Stimulated activated CD4-positive, alpha-beta T cell treated with anti-CD3 and anti-CD28 coated beads, Interleukin-15, amount 100 ng/mL, for 1 hour (primary cell): ENCODE measurements at places on chromosomes 7 and 10.

DNA sequence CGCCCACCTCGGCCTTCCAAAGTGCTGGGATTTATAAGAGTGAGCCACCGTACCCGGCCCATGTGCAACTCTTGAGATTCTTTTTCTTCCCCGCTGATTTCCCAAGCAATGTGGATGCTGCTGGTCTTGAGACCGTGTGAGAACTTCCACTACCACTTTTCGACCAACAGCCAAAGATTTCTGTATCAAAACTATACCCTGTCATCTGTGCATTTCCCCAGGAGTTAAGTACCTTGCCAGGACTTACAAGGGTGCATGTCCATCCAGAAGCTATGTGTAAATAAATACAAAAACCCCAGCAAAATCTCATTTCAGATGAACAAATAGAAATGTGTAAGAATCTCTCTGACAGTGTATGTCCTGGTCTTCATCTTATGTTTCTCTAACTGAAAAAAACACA lies 9.9 kb upstream of the GALNT11 start:
- DNase-seq, result no peak

- DNase-seq, result no peak
These were observed 2.1 kb downstream of the FAM24B start for GRCh38 chr10:122877264-122877663.

DNA sequence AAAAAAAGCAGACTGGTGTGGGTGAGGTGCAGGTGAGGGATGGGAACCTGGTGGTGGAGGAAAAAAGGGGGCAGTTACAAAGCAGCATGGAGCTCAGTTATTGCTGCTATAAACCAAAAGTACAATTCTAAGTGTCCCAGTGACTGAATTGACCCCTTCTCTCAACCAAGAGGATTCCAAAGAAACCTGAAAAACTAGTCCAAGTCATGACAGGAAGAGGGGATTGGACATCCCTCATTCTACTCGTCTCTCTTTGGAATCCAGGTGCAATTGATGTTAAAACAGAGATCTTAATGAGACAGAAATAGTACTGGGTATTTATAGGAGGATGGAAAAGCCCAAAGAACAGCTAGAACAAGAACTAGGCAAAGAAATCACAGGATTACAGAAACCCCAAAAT lies 322.3 kb upstream of the IGFBP3 start:
- DNase-seq, result no peak

DNA sequence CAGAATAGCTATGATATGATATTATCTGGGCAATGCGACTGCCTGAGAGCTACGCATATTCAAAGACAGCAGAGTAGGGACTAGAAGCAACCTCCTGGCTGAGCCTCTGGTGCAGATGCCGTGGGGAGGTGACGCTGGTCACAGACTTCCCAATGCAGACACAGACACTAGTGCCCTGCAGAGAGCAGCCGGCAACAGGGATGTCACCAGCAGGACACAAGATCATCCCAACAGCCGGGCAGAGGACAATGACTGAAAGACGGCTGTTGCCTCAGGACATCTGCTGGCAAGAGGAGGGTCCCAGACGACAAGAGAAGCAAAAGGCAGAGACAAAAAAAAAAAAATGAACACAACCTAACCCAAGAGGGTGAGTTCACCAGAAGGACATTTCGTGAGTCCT lies 104.6 kb downstream of the CALN1 start:
- DNase-seq, result no peak

DNA sequence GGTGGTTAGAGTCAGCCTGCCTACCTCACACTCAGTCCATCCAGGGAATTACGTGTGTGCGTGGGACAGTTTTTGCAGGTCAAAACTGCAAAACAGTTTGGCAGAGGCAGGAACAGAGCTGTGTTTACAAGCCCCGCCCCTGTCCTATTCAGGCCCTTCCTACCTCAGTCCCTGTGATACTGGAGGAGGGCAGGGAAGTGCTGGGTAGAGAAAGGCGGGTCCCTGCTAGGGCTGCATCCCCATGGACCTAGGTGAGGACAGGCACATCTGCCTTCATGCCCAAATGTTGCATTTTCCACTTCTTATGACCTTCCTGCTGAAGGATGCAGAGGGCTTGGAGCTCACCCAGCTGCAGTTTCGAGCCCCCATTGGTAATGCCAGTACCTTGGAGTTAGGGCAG lies 25.1 kb downstream of the SBDS start:
- no peak for DNase-seq

DNA sequence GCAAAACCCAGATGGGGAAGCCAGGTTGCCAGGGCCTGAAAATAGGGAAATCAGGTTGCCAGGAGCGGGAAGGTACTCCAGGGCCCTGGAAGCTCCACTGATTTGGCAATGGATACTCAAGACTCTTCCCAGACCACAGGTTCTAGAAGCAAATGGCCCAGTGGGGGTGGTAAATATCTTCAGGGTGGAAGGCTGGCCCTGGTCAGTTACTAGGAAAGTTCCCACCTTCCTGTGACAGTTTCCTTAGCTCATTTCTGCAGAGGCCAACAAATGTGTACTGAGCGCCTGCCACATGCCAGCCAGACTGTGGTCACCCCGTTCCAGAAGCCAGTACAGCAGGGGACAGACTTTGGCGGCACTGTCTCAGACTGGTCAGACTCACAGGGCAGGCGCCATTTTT lies 113.6 kb downstream of the FAM53B start:
- DNase-seq, result no peak
